AG09319 (cell line): ENCODE measurements at places on chromosomes 12 and 14.

DNA sequence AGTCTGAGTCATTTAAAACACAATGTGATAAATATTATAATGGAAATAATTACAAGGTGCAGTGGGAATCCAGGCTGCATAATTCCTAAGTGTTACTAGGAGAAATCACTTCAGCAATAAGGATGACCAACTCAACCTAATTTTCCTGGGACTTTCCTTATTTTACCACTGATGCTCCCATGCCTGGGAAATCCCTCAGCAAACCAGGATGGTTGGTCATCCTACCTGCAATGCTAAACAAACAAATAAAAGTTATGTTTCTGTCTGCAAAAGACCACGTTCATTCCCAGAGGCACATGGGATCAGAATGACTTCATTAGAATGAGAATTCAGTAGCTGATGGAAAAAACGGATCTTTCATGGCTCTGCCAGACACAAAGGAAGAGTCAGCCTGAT is 130.8 kb upstream of the RAP1B start:
- no peak for DNase-seq

GRCh38 chr12:99370421-99371138 is 277.0 kb upstream of the GARIN6 start:
- DNase-seq = no peak

DNA sequence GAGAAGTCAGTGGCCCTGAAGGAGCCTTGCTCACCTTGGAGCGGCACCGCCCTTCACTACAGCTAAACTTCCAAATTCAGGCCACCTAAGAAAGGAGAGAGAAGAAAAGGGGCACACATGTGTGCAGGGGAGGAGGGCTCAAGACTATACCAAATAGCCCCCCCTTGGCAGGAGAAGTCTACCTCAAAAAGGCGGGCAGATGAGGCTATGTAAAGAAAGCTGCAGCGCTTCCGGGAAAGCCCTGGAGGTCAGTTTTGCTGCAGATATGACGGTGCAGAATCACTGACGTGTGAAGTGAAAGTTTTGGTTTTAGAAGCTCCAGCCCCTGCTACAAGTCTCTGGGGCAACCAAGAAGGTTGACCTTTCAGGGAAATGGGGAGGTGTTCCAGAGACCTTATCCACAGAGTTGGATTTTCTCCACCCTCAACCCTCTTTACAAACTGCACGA is 48.2 kb upstream of the PNMA1 start:
- no peak for DNase-seq

DNA sequence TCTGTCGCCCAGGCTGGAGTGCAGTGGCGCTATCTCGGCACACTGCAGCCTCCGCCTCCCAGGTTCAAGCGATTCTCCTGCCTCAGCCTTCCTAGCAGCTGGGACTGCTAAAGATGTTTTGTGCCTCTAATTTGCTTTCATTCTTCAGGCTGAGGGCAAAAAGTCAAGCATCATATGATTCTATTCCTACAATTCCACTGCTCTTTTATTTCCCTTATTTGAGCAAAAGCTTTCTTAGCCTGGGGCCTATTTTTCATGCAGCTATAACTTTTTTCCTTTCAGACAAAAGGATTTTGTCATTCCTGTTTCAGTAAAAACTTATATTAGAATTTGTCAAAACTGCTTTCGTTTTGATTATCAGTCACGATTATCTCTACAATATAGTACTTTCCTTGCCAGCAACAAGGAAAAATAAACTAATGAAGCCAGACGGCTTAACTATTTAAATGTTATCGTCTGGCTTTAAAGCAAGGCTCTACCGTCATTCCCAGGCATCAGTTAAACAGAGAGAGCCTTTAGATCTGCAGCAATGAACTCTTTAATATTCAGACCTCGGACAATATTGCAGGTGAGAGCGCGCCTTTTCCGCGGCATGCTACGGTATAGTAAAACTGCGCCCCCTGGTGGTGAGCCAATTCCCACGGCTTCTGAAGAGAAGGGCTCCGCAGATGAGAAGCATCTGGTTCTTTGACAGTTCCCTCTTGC is 1.4 kb upstream of the SLC2A13 start:
- peak; percentile 52 for DNase-seq

GRCh38 chr12:44774815-44775411 is 101.2 kb downstream of the NELL2 start:
- DNase-seq = no peak

DNA sequence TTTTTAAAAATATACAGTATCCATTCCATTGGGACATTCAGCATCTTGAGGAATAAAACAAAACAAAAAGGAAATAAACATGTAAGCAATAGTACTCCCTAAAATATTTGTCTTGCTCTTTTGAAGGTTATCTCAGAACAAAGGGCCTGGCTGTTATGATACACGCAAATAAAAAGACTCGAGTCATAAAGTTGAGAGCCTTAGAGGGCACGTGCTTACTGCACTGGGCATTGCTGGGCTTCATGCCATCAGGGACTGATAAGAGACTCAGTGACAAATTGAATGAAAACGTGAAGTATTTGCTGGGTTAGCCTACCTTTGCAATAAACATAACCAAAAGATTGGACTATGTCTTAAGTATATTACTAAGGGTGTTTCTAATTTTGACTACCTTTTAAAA is 118.9 kb downstream of the SLC35F4 start:
- no peak for DNase-seq

DNA sequence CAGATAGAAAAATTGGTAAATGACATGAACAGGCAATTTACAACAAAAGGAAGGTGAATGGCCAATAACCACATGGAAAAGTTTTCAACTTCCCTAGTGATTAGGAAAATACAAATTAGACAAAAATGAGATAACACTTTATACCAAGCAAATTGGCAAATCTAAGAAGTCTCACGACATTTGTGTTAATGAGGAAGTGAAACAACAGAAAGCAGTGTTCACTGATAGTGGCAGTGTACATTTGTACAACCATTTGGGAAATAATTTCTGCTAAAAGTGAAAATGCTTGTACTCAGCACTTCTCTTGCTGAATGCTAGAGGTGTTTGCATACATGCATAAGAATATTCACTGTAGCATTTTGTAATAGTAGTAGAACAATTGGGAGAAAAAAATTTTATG is 126.6 kb downstream of the LLPH start:
- no peak for DNase-seq

- DNase-seq = no peak
Observed at GRCh38 chr12:89070603-89071002, 281.7 kb downstream of the DUSP6 start.

DNA sequence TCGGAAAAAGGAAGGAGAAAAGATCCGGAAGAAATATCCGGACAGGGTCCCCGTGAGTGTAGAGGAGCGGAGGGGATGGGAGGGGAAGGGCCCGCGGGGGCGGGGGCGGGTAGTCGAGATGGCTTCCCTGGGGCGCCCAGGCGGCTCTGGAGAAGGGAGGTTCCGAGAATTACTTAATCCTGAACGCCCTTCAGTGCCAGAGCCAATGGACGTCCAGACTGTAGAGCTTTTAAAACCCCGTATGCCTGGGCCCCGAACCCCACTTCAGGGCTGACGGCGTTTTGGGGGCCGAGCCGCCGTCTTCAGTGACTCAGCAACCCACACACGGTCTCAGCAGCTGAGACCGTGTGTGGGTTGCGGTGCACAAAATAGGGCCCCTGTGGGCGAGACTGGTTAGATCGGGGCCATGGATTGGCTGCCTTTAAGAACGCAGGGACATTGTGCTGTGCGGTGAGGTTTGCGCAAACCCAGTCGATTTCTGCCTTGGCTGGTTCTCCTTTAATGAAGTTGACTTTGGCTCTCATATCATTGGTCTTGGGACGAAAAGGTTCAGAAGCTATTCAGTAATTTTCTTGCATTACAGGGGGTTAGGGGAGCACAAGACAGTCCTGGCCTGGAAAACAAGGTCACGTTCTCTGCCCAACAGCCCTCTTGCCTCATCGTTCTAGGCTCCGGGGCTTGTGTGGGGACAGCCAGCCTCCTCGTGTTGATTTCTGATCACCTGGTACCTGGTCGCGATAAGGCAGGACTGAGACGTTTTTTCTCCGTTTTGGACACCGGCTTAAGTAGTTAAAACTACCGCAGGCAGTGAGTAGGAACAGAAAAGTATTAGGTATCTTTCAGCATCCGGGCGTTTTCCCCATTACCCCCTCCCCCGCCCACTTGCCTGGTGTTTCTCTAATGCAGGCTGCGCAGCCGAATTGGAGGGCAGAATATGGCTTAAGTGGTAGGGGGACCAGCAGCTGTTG is 775 bp downstream of the GABARAPL1 start:
- peak; percentile 68 for DNase-seq

DNA sequence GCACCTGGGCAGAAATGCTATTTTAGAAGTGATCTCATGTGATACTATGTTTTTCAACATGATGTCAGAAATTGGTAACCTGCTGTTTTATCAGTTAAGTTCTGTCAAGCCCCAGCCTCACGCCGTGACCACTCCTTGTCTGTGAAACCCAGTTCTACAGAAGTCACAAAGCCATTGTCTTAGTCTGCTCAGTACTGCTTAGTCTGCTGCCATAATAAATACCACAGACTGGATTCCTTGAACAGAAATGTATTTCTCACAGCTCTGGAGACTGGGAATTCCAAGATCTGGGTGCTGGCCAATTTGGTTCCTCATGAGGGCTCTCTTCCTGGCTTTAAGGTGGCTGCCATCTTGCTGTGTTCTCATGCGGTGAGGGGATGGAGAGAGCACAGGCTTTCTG is 176.9 kb downstream of the PRKCH start:
- no peak for DNase-seq

GRCh38 chr12:50686406-50686805 is 77.5 kb upstream of the ATF1 start:
- no peak for DNase-seq

DNA sequence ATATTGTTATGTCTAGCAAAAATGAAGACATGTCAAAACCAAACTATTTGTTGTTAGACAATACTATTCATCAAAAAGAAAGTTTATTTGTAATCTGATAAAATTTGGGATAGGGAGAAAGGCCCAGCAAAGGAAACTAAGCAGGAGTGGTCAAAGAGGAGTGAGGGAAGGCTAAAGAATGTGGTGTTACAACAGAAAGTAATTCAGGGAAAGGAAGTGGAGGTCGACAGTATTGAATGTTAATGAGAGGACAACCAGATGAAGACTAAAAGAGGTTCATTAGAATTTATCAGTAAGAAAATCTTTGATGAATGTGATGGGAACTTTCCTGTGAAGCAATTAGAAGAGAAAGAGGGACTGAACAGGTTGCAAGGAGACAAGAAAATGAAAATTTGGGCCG is 33.9 kb downstream of the PLCZ1 start:
- DNase-seq = no peak

GRCh38 chr12:118377884-118378470 is 1.6 kb downstream of the SUDS3 start:
- DNase-seq = no peak

DNA sequence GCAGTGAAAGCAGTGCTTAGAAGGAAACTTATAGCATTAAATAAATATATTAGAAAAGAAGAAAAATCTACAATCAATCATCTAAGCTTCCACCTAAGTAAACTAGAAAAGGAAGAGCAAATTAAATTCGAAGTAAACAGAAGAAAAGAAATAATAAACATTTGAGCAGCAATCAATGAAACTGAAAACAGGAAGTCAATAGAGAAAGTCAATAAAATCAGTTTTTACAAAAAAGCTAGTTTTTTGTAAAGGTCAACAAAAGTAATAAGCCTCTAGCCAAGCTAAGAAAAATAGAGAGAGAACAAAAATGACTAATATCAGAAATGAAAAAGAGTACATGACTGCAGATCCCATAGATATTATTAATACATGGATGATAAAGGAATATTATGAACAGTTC is 34.2 kb upstream of the KTN1 start:
- no peak for DNase-seq

- DNase-seq = no peak
Observed at GRCh38 chr12:23253191-23253590, 628.2 kb downstream of the ETNK1 start.

DNA sequence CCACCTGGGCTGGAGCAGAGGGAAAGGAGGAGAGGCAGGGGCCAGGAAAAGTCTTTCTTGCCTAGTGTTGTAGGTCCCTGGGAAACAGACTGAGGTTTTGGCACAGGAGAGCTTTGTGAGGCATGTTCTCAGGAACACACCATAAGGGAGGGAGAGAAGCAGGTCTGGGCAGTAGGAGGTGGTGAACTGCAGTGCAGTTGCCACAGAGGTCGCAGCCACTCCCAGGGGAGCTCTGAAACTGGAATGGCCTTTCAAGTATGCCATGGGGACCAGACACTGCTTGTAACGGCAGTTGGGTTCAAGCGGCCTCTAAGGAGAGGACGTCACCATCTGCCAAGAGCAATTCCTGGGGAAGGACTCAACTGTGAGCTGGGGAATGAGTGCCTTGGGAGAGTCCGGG is 35.4 kb upstream of the NKX2-8 start:
- no peak for DNase-seq

GRCh38 chr14:42918615-42919014 is 1311.9 kb downstream of the LRFN5 start:
- DNase-seq = no peak

GRCh38 chr12:27969624-27970400 is 2.7 kb downstream of the PTHLH start:
- no peak for DNase-seq

DNA sequence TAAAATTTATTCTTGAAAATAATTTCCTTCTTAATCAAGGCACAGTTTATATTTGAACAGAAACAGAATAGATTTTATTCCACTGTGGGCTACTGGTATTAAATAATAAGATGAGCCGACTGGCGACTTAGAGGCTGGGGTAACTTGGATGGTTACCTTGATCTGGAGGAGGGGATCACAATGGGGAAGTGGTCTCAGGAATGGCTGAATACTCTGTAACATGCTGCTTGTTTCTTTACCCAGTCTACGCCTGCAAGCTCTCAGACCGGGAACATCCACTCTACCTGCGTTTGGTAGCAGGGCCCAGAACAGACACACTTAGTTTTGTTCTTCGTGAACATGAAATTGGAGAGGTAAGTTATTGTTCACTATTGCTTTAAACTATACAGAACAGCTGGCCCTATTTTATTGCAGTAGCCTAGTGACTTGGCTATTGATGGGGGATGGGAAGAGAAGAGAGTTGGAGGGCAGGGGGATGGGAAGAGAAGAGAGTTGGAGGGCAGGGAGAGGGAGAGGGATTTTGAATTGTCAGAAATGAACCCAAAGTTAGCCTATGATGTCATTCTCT is 67.9 kb downstream of the GNS start:
- DNase-seq = no peak

GRCh38 chr14:85342858-85343607 is 186.9 kb upstream of the FLRT2 start:
- no peak for DNase-seq

GRCh38 chr14:93234798-93235197 is 27.7 kb downstream of the UBR7 start:
- no peak for DNase-seq

DNA sequence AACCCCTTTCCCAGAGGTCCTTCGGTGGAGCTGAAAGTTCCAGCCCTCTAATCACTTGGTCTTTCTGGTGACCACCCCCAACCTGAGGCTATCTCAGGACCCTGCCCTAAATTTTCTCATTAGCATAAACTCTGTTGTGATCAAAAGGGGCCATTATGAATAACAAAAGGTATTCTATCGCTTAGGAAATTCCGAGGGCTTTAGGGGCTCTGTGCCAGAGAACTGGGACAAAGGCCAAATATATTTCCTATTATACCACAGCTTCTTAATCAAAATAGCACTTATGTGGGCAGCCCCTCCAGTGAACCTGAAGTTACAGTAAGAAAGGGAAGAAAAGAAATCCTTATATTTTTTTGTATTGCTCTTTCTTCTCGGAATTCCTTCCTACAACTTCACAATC is 125.3 kb upstream of the NPAS3 start:
- no peak for DNase-seq
